HS-27A (cell line): ENCODE measurements at places on chromosomes 6 and 20.

GRCh38 chr6:131998255-131998982 is 47.2 kb upstream of the CCN2 start:
- no peak for DNase-seq

DNA sequence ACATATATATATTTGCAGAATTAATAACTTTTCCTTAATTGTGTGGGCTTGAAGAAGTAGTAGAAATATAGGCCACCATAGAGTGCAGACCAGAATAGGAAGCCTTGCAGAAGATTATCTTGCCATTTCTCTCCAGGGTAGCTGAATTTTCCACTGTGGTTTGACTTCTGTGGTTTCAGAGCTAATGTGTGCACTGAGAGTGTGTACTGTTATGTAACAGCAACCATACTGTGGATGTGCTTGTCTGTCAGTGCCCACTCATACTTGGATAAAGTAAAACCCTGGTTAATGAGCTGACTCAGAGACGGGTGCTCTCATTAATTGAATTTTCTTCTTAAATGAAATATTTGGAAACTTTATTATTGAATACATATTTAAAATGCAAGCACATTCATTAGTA is 57.2 kb downstream of the CEP43 start:
- DNase-seq = no peak

DNA sequence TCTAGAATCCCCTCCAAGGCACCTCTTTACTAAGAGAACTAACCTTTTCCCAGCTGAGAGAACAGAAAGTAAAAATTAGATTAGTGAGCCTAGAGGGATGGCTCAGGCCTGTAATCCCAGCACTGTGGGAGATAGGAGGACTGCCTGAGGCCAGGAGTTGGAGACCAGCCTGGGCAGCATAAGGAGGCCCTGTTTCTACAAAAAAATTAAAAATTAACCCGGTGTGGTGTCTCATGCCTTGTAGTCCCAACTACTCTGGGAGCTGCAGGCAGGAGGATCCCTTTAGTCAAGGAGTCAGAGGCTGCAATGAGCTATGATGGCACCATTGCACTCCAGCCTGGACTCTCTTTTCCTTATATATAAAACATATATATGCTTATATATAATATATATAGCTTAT is 5.5 kb upstream of the OOEP start:
- DNase-seq = no peak

- no peak for DNase-seq
Observed at GRCh38 chr6:157954150-157955117, 27.2 kb upstream of the SYNJ2 start.
